ENCODE measurements at places on chromosomes 16 and 17.

DNA sequence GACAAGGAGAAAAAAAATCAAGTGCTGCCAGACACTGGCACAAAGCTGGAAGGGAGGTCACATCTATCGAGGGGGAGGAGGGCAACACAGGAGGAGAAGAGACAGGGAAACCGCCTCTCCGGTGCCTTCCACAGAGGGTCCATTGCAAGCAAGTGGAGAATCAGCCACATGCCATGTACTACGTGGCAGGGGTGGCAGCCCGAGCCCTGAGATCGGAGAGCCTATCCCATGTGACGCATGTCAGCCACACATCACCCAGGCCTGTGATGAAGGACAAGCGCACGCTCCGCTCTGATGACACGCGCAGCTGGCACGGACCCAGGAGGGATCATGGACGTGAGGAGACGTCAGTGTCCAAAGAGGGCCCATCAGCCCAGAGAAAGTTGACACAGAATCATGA lies 30.1 kb downstream of the ADCY9 start:
- DNase-seq: no peak

DNA sequence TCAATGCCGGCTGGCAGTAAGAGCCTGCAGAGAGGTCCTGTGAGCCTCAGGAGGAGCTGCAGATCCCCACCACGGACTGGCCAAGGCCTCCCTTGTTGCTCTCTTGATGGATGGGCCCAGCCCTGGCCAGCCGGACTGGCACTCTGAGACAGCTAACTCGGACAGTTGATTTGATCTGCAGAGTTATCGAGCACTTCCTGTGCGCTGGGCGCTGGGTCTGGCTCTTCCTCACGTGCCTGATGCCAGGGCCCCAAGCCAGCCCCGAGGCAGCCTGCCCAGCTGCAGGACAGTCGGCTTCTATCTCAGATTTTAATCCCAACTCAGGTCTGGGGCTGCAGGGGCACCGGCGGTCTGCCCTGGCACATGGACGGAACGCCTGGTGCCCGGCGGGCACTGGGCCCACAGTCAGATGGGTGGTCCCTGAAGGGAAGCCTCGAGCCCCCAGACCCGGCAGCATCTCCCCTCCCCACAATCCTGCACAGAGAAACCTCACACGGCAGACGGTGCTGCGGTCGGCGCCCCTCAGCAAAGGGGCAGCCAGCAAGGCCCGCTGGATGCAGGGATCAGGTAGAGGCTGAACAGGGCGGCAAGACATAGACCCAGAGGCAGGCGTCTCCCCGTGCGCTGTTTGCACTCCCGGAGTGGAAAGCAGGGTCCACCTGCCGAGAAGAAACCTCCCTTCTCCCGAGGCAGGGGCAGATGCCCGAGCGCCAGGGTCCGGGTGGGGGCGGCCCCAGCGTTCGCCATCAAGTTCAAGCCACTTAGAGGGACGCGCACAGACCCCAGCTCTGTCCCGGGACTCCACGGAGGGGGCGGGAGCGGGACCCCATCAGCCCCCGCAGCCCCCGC lies 34.0 kb downstream of the TIMM22 start:
- DNase-seq: no peak

GRCh38 chr16:84811529-84811928 lies 8.3 kb upstream of the CRISPLD2 start:
- DNase-seq: no peak

DNA sequence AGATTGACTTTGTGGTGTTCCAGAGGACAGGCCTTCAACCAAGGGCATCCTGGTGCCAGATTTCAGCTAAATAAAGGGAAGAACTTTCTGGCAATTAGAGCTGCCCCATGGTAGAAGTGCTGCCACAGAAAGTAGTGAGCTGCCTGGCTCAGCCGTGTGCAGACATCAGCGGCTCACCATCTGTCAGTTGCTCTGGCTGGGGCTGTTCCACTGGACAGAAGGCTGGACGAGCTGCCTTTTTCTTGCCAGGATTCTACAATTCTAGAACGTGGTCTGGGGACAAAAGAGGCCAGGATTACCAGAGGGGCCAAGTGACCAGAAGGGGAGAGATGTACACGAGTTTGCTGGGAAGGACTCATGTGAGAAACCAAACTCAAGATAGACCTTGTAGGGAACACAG lies 107.0 kb upstream of the RPL38 start:
- no peak for DNase-seq

- DNase-seq: no peak
Observed at GRCh38 chr16:63717806-63718205, 1404.1 kb downstream of the CDH11 start.

- no peak for DNase-seq
Observed at GRCh38 chr16:62760398-62760797, 724.2 kb upstream of the CDH8 start.

DNA sequence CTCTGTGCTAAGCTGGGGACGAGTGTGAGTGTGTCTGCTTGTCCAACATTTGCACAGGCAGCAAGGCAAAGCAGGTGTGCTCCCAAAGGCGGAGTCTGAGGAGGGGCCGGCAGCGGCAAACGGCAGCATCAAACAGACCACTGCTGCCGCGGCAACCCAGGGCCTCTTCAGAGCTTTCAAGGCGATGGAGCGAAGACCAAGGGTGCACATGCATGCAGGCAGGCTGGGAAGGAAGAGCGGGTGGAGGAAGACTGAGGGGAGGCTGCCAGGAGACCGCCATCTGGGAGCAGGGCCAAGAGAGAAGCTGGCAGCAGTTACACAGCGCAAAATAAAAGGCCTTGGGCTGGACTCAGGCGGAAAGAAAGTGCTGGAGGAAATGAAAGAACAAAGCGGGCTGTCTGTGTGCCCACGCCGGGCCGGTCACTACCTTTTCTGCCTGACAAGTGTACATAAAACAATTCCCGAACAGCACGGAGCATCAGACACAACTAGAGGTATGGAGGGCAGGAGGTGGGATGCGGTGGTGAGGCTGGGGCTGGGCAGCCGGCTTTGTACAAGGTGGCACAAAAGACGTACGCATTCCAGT lies 8.5 kb downstream of the TIMM22 start:
- DNase-seq: no peak

- no peak for DNase-seq
Observed at GRCh38 chr16:58128181-58128631, 975 bp downstream of the CFAP20 start.

GRCh38 chr16:49473773-49474172 lies 100.2 kb downstream of the C16orf78 start:
- no peak for DNase-seq

- no peak for DNase-seq
Observed at GRCh38 chr16:71359431-71359830, 908 bp downstream of the CALB2 start.

DNA sequence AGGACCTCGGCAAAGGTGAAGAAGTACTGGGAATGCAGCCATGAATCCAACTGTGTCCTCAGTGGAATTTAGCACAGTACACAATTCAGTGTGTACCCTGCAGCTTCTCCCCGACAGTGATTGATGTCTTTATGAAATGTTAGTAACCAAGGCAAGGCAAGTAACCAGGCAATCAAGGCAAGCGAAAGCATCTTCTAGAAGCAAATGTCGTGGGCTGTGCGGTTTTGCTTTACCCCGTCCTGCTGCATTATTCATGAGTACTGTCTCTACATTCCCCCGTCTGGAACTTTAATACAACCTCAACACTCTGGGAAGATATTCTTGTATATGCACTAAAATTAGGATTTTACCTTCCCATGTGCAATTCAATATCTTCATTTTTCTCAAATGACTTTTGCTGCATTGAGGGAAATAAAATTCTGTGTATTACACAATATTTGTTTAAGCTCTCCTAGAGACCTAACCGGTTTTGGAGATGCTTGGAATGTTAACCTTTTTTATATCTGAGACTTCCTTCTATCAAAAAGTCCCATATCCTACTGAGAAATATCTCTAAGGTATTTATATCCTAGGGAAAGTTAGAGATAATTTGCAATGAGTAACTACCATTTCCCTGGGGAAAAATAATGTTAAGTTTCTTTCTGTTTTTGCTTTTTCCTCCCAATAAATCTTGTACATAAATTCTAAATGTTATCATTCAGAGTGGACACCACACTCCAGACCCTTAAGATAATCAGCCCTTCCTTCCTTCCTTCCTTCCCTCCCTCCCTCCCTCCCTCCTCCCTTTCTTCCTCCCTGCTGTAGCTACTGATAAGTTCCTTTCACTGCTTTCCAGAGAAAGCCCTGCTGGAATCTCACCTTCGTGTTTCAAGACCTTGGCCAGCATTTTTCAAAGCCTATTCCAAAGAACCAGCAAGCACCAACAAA lies 51.9 kb upstream of the ADORA2B start:
- DNase-seq: no peak

GRCh38 chr16:86951831-86952598 lies 365.2 kb downstream of the C16orf95 start:
- no peak for DNase-seq

DNA sequence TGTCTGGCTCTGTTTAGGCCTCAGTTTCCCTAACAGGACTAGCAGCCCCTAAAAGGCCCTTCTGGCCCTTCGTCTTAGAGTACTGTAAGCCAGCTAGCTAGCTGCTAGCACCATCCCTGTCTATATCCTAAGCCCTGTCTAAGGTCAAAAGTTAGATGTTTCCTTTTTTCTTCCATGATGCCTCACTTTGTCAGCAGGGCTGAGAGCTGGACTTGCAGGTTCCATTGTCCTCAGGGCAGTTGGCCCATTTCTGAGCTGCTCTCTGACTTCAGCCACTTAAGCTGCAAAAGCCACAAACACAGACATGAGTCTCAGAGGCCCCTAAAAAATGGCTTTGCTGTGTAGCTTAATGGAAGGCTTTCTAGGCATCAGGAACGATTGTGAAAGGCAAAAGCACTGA lies 187.7 kb downstream of the CBLN1 start:
- DNase-seq: no peak

GRCh38 chr17:14859542-14859941 lies 405.6 kb downstream of the PMP22 start:
- DNase-seq: no peak

- DNase-seq: no peak
Observed at GRCh38 chr16:50644245-50644644, 36.9 kb downstream of the SNX20 start.

- DNase-seq: no peak
Observed at GRCh38 chr16:76182041-76182635, 95.1 kb upstream of the CNTNAP4 start.

DNA sequence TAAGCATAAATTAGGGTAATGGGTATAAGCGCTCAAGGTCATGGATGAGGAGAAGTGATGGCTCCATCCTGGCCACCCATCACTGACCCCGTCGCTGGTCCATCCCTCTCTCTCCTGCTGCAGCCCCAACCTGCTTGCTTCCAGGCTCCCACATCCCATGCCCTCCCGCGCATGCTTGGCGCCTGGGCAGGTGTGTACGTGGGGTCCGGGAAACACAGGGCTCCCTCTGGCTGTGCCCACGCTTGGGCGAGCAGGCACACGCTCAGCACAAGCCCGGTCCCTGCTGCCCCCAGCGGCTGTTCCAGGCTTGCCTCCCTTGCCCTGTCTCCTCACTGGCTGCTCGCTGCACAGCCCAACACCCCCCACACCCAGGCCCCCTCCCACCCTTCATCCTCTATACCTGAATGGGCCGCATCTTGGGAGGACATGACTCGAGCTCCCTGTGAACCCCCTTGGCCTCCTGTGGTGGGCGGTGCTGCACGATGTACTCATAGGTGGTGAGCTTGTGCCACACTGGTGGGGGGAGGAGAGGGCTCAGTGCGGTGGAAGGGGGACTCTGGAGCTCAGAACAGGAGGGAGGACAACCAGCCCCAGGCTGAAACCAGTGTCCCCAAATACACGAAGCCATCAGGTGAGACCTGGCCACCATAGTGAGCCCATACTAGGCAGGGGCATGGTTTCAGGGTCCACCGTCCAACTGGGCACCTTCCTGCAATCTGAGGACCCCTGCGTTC lies 4.7 kb upstream of the TPPP3 start:
- no peak for DNase-seq

DNA sequence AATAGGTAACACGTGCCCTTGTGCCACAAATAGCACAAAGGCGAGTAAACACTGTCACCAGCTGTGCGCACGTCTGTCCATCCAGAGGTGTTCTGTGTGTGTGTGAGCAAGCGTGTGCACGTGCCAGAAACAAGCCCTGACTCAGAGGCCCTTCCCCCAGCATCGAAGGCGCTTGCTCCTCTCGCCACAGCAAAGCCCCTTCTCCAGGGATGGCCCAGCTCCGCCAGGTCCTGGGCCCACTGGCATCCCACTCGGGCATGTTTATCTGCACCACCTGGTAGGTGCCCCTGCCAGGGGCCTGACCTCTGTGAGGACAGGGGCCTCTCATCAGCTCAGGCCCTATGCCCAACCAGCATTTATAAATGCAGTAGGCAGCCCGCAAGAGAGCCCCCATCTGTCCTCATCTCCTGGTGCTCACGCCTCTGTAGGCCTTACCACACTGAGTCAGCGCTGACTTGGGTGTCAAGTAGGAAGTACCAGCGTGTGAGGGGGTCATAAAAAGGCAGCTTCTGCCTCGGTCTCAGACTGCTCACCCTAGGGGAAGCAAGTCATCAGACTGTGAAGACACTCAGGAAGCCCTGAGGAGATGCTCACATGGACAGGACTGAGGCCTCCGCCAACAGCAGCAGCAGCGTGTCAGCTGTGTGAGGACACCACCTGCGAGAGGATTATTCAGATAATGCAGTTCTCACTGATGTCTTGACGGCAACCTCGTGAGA lies 10.8 kb downstream of the TMEM235 start:
- DNase-seq: no peak

GRCh38 chr17:65975878-65976277 lies 216.1 kb downstream of the CEP112 start:
- no peak for DNase-seq

GRCh38 chr16:87172632-87173031 lies 144.6 kb downstream of the C16orf95 start:
- DNase-seq: no peak

DNA sequence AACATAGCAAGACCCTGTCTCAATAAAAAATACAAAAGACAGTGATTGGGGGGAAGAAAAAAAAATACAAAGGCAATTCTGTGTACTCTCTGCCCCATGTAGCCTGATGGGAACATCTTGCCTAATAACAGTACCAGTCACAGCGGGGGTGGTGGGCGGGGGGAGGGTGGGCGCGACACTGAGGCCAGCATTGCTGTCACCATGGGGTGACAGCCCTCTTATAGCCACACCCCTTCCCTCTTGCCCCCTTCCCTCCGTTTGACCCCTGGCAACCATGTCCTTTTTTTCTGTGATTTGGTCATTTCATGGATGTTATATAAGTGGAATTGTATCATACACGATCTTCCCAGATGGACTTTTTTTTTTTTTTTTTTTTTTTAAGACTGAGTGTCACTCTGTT lies 80.9 kb downstream of the DNAH17 start:
- no peak for DNase-seq

GRCh38 chr17:32855620-32856019 lies 21.3 kb downstream of the MYO1D start:
- no peak for DNase-seq

GRCh38 chr17:9537177-9537776 lies 38.3 kb downstream of the STX8 start:
- no peak for DNase-seq

GRCh38 chr17:17088086-17088485 lies 45.8 kb downstream of the MPRIP start:
- no peak for DNase-seq

DNA sequence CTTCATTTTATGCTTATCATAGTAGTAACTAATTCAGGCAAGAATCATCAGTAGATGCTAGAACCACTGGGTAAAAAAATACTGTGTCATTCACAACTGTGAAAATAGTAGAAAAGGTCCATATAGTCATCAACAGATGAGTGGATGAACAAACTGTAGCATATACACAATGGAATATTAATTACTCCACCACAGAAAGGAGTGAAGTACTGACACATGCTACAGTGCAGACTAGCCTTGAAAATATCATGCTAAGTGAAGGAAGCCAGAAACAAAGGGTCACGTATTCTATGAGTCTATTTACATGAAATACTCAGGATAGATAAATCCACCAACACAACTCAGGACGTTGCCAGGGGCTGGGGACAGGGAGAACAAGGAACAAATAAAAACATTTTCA lies 13.3 kb downstream of the USP22 start:
- no peak for DNase-seq
